ENCODE measurements at places on chromosomes 2 and 18.

- DNase-seq, result no peak
These were observed 29.4 kb upstream of the NCOA1 start for GRCh38 chr2:24461685-24462084.

DNA sequence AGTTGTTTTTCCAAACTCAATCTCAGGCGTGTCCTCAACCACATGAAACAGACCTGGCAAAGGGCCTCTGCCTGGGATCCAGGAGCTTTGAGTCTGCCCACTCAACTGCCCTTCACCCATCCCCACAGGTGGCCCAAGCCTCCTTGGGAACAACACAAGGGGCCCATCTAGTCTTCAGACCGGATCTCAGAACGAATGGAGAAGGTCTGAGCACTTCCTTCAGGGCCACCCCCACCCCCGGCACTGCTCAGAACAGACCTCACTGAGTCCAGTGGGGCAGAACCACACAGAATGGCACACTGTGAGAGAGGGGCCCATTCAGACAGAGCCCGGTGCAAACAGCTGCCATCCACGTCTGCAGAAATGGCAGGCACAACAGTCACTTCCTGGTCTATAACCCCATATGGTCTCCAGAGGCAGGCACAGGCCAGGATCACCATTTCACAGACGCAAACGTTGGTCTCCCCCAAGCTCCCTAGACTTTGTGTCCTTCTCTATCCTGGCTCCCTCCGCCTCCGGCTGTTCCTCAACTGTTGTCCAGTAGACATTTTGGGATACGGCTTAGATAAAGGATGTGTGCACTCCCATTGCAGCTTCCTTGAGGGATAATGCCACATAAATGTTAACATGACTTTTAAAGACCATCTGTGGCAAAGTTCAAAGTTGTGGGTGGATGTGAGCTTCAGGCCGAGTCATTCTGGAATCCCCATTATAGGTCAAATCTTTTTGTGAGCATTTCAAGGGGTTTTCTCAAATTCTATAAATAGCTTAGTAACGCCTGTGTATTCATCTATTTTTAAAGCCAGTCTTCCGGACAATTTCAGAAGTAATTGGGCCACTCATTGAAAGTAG lies 149.7 kb downstream of the SMAD7 start:
- no peak for DNase-seq

- no peak for DNase-seq
These were observed 92.6 kb upstream of the CERS6 start for GRCh38 chr2:168363347-168364092.

GRCh38 chr2:100250645-100251044 lies 71.7 kb downstream of the LONRF2 start:
- DNase-seq, result no peak

GRCh38 chr2:127451981-127452380 lies 33.8 kb downstream of the PROC start:
- DNase-seq, result no peak

Data from amygdala (tissue), 56 donors.